ENCODE measurements at places on chromosomes 5 and 9. TPM values are rescaled to one million over a fixed set of nuclear protein-coding genes. Genes with fewer than 3 reads are reported as not detected.
A peak's percentile ranks its signal among the peaks of the same experiment; 100 is the strongest.

Gene FSTL4
- polyA plus RNA-seq, result 1.2 TPM

DNA sequence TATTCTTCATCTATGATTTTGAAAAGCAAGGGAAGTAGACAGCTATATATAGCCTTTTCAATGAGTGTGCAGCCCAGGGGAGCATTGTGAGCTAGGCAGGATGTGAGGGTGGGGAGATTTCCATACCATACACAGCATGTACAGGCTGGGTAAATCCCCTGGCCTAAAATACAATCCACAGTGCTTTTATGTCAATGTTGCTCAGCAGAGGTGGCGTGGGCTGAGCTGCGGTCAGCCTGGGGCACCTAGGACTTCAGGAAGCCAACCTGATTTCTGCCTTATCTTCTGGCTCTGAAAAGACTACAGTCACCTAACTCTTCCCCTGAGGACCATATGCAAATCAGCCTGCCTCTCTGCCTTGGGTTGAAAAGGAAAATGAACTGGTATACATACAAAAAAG, 6.3 kb upstream of the GARIN3 start:
- no peak for DNase-seq

GRCh38 chr9:108836781-108837180, 19.0 kb downstream of the ACTL7B start:
- no peak for DNase-seq

DNA sequence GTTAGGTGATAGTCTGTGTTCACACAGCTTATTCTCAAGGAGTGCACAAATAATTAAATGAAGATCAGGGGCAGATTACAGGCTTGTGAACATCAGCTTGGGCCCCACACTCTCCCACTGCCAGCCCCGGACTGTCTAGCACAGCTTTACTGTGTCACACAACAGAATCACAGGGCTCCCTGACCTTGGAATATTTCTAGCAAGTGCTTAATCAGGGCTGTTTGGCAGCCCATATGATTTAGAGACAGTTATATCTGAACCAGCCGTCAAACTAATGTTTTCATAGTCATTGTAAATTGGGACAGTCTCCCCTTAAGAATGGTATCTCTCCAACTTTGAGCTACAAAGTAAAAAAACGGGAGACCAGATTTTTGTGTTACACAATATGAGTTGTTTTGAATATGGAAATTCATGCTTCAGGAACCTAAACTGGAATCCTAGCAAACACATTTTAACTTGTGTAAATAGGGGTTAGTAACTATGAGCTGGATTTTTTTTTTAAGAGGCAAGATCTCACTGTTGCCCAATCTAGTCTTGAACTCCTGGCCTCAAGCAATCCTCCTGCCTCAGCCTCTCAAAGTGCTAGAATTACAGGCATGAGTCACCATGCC, 517.6 kb downstream of the BNC2 start:
- DNase-seq, result peak; percentile 26
